Activated naive CD4-positive, alpha-beta T cell treated with anti-CD3 and anti-CD28 coated beads, Interleukin-2, amount 50 U/mL, for 72 hours (primary cell): ENCODE measurements at places on chromosomes 1 and 21. TPM values are rescaled to one million over a fixed set of nuclear protein-coding genes. Genes with fewer than 3 reads are reported as not detected.

ZNF593OS gene
- not detected for total RNA-seq

- no peak for DNase-seq
Measured at GRCh38 chr1:66938613-66939012, 13.8 kb downstream of the MIER1 start.

KPNA6 gene
- 62.0 TPM for total RNA-seq

- no peak for DNase-seq
Measured at GRCh38 chr1:1915911-1916840, 1.1 kb downstream of the CALML6 start.

DNA sequence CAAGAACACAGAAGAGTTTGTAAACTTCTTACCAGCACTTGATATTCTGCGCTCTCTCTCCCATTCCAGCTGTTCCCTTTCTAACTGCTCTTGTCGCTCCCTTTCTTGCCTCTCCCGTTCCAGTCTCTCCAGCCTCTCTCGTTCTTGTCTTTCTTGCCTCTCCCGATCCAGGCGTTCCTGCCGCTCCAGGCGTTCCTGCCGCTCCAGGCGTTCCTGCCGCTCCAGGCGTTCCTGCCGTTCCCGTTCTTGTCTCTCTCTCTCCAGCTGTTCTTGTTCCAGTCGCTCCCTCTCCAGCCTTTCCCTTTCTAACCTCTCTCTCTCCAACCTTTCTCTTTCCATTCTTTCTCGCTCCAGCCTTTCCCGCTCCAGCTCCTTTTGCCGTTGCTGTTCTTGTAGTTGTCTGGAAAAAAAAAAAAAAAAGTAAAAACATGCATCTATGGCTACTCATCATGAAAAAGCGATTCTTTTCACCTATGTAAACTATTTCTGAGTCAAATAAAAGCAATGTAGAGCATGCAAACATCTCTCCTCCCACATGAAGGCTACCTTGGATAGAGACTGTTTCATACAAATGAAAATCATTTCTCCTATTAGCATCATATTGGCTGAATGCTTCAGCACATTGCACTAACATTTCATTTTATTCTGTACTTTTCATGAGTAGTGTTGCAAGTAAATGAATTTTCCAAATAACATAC lies 91.5 kb upstream of the LBR start:
- no peak for DNase-seq

DNA sequence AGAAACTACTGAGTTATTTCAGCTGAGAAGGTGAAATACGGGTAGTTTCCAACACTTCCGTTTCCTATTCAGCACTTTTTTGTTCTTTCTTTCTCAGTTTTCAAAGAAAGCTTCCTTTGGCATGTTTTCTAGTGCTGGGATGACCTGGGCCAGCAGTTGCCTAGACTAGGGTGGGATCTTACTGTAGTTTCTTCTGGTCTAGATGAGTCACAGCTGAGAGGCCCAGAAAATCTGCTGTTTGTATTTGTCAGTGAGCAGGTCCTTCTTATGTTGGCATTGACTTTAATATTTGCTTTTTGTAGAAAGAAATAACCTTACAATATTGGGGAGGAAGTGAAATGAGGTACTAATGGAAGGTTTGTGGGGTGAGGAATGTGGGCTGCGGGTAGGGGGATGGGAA lies 22.2 kb downstream of the C1orf21 start:
- no peak for DNase-seq

GJB3 gene
- total RNA-seq, result not detected

DNA sequence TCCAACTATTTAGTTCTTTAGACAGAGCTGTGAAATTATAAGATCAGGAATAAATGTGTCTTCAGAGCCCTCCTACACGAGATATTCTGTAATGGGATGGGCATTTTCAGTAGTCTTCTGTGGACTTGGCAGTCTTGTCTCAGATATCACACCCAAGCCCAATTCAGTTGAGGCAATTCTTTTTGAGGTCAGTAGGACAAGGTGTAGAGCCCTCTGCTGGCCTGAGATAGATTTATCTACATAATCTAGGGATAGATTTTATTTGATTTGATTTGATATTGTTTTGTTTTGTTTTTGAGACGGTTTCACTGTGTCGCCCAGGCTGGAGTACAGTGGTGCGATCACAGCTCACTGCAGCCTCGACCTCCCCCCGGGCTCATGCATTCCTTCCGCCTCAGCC lies 77.5 kb downstream of the FMN2 start:
- no peak for DNase-seq

CYP4Z1 gene
- total RNA-seq, result not detected

- no peak for DNase-seq
Measured at GRCh38 chr1:92933459-92933858, 27.8 kb downstream of the DIPK1A start.

ASCL5 gene
- 0.16 TPM for total RNA-seq

CFAP141 gene
- total RNA-seq, result not detected

GRCh38 chr1:212229654-212230053 lies 55.6 kb upstream of the PPP2R5A start:
- DNase-seq, result no peak

OR10Z1 gene
- not detected for total RNA-seq

- no peak for DNase-seq
Measured at GRCh38 chr1:110477041-110477440, 26.1 kb downstream of the PROK1 start.
